NCI-H524 treated with DMSO at 0.1 percent for 48 hours (cell line): ENCODE measurements at places on chromosomes 1 and 21.

DNA sequence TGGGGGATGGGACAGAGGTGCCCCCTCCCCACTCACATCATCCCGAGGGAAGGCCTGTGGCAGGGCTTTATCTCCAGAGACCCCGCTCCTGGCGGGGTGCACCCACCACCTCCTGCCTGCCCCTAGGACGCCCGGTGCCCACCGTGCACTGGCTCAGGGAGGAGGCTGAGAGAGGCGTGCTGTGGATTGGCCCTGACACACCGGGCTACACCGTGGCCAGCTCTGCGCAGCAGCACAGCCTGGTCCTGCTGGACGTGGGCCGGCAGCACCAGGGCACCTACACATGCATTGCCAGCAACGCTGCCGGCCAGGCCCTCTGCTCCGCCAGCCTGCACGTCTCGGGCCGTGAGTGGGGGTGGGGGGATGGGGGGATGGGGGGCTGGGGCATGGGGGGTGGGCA, 71.7 kb downstream of the TRIM11 start:
- no peak for DNase-seq

DNA sequence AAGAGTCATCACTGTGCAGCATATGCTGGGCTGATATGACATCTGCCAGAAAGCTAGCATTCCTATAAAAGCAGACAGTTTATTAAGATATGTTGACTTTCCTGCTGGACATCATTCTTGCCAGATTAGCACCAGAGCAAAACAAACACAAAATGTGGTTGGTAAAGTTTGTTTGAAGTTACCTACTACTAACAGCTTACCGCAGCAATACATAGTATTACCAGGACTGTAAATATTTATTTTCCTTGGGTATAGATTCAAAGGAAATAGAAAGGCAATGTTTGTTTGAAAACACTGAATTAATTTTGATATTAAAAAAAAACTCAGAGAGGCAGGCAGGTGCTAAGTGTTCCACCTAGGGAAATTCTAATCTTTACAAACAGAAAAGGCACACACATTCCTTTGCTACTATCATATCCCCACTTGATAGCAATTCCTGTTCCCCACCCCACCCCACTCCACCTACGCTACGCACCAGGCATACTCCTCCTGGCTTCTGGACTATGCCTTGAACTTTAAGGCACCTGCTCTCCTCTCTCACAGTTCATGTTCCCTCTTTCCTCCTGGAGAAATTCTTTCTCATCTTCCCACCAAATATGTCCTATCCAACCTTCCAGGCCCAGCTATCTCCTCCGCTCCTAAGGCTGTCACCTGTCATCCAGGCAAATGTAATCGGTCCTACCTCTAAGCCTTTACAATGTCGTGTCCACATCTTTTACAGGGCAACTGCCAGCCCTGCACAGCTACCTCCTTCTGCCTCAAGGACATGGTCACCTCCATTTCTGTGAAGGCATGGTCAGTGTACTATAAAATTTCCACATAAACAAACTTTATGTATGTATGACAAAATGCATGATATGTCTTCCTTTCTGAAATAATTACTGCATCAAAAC, 34.7 kb downstream of the PTPN14 start:
- DNase-seq: no peak

GRCh38 chr1:214503553-214503952, 47.8 kb downstream of the PTPN14 start:
- no peak for DNase-seq

DNA sequence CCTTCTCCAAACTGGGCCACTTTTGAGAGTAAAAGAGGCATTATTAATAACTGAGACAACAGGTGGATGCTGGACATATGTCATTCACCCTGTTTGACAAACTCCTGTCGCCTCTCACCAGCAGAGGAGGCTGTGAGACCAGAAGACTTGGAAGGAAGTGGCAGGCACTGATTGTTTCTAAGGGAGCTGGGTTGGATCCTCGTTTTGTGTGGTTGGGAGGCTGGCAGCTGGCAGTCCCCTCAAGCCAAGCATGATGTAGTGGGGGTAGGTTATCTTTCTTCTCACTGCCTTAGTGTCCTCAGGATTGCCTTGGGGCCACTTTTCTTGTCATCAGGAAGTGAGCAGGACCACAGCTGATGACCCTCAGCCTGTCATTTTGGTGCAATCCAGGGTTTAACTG, 86.5 kb upstream of the KCNJ15 start:
- DNase-seq: peak; percentile 28

DNA sequence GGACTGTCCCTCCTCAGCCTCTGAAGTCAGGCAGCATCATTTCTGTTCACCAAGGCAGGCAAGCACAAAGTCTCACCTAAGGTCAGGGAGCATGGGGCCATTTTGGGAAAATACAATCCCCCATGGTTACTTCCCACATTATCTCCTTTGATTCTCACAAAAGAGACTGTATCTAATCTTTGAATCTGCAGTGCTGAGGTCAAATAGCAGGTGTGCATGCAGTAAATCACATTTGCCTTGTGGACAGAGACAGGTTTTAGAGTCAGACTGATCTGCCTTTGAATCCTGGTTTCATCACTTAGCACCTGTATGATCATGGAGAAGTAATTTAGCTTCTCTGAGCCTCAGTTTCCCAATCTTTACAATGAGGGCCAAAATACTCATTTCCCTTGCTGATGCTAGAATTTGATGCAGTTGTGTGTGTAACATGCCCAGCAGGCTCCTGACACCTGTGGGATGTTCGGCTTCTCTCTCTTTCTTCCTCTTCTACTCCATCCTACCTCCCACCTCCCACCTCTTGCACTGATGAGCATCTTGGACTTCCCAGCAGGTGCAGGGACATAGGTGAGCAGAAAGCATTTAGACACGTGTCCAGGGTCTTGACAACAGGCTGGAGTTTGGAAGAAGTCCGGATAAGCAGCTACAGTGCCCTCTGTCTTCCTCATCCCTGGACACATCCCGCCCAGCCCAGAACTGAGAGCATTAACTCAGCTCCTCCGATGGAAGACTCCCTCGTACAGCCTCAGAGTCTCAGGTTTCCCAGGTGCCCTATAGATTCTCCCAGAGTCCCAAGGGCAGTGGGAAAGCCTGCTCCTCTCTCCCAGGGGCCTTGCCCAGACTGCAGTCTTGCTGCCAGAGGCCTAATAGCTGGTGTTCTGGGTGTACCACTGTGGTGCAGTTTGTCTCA, 18.9 kb downstream of the NENF start:
- DNase-seq: no peak

DNA sequence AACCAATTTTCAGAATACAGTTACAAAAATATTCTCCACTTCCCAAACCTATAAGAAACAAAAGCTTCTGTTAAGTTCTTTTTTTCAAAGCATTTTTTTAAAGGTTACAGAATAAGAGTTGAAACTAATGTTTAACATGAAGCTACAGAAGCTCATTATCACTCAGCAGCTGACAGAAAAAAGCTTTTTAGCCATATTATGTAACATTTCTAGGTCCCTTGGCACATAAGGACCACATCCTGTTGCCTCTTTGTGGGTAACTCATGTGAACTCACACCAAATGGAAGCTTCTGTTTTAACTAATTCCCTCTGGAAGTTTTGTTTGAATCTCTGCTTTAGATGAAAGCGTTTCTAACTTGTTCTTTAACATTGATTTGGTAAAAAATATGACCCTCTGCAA, 242.5 kb upstream of the TMPRSS15 start:
- DNase-seq: no peak

GRCh38 chr1:94199398-94199797, 38.0 kb downstream of the ARHGAP29 start:
- no peak for DNase-seq

DNA sequence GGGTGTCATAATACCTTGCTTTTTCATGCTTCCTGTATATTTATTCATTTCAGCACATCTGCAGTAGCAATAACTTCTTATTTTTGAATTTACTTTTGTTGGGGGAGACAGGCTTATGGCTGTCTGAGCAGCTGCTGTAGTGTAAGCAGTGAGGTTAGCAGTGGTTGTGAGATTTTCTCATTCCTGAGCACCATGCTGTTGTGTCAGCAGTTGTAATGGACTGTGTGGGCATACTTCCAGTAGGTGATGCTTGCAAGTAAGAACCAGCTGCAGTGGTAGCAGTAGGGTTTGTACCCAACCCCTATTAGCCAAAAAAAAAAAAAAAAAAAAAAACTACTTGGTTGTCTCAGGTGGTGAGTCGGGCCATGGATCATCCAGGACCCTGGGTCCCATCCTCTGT, 311.6 kb downstream of the NUF2 start:
- no peak for DNase-seq

GRCh38 chr1:224256640-224257039, 73.3 kb downstream of the NVL start:
- no peak for DNase-seq
